Activated CD8-positive, alpha-beta memory T cell treated with anti-CD3 and anti-CD28 coated beads for 4 hours (primary cell): ENCODE measurements at places on chromosomes 5 and 9.

DNA sequence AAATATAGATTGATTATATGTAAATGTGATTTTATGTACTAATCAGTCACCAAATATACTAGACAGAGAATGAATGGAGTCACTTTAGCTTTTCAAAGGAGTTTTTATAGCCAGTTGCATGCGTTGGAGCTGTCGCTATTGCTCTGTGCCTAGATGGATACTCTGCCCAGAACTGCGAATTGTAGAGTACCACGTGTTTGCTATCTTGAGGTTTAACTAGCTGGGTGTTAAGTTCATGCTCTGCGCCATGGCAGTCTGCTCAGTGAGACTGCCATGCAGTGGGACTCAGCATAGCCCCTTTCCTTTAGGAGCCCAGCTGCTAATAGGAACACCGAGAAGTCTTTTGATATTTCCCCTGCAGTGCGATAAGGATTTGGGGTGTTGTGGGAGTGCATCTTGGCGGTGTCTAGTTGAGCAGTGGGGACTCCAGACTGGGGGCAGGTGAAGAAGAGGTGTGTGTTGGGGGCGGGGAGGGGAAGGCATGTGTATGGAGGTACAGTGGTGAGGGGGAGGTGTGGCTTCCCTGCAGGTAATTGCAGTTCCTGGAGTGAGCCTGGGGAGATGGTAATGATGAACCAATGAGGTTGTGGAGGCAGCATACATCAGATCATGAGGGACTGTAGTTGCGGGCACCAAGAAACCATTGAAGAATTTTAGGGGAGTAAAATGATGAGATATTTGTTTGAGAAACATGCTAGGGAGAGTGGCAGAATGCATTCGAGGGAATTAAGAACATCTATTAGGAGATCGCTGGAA, 118.9 kb downstream of the TRIO start:
- DNase-seq = no peak

GRCh38 chr9:130421802-130422276, 22.9 kb upstream of the ASS1 start:
- DNase-seq = no peak

- DNase-seq = no peak
Measured at GRCh38 chr5:36982146-36982545, 105.6 kb downstream of the NIPBL start.

GRCh38 chr9:136230365-136230764, 15.2 kb downstream of the QSOX2 start:
- no peak for DNase-seq

- DNase-seq = no peak
Measured at GRCh38 chr5:97726106-97726505, 543.1 kb upstream of the RIOK2 start.

DNA sequence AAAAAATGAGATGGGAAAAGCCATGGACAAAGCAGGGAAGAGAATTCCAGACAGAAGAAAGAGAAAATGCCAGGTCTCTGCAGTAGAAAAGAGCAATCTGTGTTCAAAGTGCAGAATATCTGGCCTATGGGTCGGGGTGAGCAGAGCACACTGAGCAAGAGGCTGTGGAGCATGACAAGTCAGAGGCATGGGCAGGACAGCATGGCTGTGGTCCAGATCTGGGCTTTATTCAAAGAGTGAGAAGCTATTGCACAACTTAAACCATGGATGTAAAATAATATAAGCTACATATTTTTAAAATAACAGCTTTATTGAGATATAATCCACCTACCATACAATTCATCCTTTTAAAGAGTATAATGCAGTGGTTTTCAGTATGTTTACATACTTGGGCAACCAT, 133.1 kb upstream of the SPDL1 start:
- no peak for DNase-seq

DNA sequence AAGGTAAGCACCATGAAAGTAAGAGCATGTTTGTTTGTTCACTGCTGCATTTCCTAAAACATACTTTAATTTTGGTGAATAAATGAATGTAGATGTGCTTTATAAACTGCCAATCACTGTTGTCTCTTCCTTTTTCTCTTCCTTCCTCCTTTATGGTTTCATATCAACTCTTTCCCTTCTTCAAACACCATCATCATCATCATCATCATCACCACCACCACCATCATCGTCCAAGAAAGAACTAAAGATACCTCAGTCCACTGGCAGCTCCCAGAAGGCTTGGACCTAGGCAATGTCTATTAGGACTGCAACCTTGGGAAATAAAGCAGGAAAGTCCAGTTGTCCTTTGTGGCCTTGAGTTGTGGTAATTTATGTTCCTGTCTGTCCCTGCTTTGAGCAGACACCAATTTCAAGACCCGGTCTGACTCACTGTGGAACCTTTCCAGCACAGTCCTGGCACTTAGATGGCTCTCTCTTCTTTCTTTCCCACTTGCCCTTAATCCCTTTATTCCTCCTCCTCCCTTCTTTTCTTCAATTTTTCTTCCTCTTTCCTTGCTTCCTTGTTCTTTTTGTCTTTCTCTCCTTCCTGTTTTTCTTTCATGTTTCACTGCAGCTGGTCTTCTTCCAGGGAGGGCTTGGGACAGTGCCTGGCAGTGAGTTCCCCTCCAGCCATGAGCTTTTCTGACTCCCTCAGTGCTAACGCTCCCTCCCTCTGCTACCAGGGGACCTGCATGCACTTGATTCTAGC, 99.3 kb downstream of the ANGPTL2 start:
- no peak for DNase-seq
